Stimulated activated CD8-positive, alpha-beta memory T cell treated with anti-CD3 and anti-CD28 coated beads, Interleukin-15, amount 100 ng/mL, for 48 hours (primary cell): ENCODE measurements at places on chromosomes 5 and 9.

GRCh38 chr5:72394688-72395087, 74.5 kb downstream of the PTCD2 start:
- DNase-seq = no peak

DNA sequence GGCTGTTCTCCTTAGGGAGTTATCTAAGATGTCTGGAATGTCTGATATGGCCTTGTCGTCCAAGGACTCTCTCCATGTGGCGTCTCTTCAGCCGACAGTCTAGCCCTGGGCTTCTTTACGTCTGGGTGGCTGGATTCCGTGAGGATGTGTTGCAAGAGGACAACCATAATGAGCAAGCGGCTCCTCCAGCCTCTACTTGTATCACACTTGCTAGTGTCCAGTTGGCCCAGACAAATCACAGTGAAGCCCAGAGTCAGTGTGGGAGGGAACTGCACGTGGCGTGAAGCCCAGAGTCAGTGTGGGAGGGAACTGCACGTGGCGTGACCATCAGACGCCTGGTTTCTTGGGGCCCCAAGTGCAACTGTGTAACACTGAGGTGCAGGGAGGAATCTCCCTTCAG, 61.1 kb downstream of the COL23A1 start:
- DNase-seq = no peak

GRCh38 chr5:1181451-1182359, 19.7 kb upstream of the SLC6A19 start:
- no peak for DNase-seq

DNA sequence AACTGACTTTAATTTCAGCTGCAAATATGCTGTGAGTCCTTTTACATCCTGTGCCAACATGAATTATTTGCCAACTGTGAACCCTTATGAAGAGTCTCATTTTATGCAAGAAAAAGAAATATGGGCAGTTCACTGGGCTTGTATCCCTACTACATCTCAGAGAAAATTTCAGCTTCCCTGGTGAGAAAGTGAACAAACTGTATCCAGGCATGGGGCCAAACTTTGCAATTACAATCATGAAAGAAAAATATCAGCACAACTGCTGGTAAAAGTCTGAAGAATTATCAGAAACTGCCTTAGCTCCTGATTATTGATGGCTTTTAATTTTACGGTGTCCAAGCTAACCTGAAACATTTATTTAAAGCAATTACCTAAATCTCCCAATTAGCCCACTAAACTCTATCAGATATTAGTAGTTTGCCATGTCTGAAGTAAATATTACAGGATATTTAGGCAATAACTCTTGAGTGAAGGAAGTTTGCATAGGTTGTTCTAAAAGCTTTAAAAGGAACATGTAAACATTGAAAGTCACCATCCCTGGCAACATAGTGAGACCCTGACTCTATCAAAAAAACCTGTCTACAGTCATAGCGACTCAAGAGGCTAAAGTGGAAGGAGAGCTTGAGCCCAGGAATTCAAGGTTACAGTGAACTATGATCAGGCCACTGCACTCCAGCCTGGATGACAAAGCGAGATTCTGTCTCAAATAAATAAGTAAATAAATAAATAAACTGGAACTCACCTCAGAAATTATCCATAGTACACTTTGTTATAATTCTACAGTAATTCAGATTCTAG, 83.9 kb upstream of the HCN1 start:
- no peak for DNase-seq

- DNase-seq = no peak
Observed at GRCh38 chr9:75462866-75463265, 374.6 kb downstream of the OSTF1 start.
